Left kidney (tissue), 8 donors: ENCODE measurements at places on chromosomes 1 and 21. TPM values are rescaled to one million over a fixed set of nuclear protein-coding genes. Genes with fewer than 3 reads are reported as not detected.

DNA sequence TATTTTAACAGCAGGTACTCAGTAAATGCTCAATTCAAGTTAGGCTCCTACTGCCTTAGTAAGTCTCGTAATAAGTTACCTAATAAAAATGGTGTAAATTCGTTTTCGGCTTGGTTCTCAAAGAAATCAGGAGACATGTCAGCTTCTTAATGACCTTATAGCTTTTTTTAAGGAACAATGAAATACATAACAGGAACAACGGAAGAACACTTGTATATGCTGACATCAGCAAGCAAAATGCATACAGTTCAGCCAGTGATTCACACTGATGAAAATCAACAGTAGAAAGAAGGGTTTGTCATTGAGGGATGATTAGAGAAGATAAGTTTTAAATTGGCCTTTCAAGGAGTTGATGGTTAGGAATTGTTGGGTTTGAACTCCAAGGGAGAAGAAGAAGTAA is 13.3 kb downstream of the RPTN start:
- no peak for DNase-seq

GRCh38 chr1:2894381-2895041 is 93.0 kb upstream of the TTC34 start:
- DNase-seq: no peak

- no peak for DNase-seq
These were observed 29.3 kb downstream of the NIBAN1 start for GRCh38 chr1:184945029-184945428.

DNA sequence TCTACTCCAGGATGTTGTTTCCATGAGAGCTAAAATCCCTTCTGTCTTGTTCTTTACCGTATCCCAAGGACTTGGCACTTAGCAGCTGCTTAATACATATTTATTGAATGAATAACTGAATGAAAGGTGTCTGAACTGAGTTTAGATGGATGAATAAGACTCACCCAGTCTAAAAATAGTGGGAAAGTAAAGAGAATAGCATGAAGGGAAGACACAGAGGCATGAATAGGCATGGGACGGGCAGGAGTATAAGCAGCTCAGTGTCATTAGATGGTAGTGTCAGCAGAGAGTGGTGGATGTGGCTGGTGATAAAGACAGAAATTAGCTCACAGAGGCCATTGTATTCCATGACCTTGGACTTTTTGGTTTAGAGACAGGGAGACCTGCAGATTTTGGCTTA is 9.2 kb downstream of the IL12RB2 start:
- no peak for DNase-seq

- DNase-seq: no peak
These were observed 680 bp downstream of the MAGOH start for GRCh38 chr1:53237638-53238037.

GRCh38 chr1:227888404-227889046 is 59.2 kb downstream of the WNT9A start:
- DNase-seq: no peak

- no peak for DNase-seq
These were observed 9.8 kb downstream of the IFNGR2 start for GRCh38 chr21:33412832-33413519.

- no peak for DNase-seq
These were observed 30.5 kb upstream of the SARS1 start for GRCh38 chr1:109183058-109183738.

DNA sequence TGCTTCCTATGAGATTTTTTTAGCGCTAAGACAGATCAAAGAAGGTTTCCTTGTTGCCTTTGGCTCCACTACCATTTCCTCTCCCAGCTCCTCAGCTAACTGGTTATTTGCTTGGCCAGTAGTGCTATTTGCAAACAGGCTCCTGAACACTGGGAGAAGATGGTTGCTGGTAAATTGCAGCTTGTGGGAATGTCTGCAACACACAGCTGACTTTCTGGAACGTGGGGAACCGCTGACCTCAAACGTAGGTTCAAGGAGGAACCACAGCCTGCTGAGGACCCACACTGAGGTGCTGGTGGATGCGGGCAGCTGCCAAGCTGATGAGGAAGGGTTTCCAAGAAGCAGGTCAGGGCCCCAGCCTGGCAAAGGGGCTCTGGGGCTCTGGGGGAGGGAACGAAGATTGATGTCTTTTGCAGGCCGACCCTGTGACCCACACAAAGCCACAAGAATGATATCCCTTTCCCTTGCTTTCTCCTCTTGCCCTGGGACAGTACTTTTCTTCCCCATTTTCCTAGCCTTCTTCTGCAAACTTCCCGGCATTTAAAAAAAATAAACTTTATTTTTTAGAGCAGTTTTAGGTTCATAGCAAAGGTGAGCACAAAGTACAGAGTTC is 24.8 kb downstream of the GNG4 start:
- no peak for DNase-seq

DNA sequence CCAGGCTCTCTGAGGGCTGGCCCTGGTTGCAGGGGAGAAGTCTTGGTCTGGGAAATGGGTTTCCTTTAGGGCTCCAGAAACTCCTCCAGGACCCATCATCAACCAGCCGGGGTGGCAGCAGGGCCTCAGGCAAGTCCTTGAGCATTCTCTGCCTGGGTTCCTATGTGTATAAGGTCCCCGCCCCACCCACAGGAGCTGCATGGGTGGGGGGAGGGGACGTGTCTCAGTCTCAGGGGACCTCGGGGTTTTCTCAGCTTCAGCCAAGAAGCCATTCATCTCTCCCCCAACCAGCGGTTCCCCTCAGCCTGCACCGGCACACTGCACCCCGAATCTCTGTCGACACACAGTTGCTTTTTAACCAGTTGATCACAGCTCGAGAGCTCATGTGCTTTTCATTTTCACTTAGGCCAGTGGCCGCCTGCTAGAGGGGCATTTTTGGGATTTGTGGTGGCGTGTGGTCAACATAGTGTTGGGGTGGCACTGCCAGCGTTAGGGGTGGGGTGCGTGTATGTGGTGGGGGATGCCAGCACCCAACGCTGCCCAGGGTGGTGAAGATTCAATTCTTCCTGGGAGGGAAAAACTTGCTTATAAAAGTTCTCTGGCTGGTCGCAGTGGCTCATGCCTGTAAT is 6.5 kb downstream of the RUNX3 start:
- DNase-seq: no peak

GRCh38 chr1:200317236-200317635 is 92.6 kb downstream of the ZNF281 start:
- DNase-seq: no peak

GRCh38 chr1:172482044-172482443 is 38.2 kb upstream of the PIGC start:
- no peak for DNase-seq

- no peak for DNase-seq
These were observed 41.7 kb upstream of the SLC19A1 start for GRCh38 chr21:45583831-45584509.

- no peak for DNase-seq
These were observed 6.6 kb downstream of the UBR4 start for GRCh38 chr1:19203440-19203839.

GRCh38 chr1:54782588-54782987 is 18.3 kb upstream of the PARS2 start:
- no peak for DNase-seq

DNA sequence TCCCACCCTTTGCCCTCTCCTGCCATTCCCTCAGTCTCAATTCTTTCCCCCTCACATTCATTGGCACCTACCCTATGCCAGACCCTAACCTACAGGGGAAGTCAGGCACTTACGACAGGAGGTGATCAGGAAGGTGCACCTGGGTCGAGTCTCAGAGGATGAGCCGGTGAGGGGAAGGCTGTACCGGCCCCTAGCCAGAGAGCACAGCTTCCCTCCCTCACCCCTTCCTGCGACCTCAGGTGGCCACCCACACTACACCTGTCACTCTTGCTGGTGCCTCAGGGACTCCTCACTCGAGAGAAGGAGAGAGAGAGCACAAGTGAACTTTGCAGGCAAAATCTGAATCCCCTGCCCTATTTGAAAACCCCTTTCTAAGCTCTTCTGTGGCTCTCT is 1.7 kb upstream of the MYOM3 start:
- no peak for DNase-seq

- no peak for DNase-seq
These were observed 168.6 kb downstream of the HIVEP3 start for GRCh38 chr1:41749991-41750745.

GRCh38 chr21:39134288-39134810 is 48.9 kb downstream of the PSMG1 start:
- no peak for DNase-seq

DNA sequence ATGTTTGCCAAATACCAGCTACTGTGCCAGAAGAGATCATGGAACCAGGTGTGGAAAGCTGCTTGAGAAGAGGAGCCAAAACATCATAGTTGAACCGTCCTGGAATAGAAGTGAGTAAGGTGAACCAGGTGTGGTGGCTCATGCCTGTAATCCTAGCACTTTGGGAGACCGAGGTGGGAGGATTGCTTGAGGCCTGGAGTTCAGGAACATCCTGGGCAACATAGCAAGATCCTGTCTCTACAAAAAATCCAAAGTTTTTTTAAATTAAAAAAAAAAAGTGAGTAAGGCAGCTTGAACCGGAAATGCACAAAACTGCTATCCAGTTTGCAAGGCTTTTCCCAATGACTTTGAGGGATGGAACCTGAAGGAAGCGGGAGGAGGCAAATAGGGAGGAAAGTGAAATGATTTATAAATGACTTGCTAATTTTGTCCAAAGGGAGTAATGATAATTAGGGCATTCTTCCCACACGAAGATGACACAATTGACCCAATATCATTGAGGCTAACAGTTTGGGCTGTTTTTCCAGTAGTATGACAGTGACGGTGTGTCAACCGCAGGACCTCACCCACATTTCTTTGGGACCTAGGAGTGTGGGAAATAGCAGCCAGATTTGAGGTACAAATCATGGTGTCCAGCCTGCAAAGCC is 1.5 kb upstream of the CNN3 start:
- DNase-seq: no peak

DNA sequence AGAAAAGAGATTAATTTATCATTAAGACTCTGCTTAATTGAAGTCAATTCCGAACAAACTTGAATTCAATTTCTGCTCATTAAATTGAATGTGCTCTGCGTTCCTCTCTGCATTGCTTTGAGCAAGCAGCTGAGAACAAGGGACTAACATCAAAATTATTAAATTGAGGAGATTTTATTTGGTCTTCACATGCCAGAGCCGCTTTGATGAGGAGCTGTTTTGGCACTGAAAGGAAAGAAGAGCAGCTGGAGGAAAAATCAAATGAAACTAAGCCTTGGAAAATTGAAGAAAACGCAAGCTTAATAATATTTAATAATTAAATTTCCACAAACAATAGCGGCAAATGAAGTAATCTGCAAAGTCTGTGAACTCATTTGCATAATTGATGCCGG is 222.0 kb upstream of the PKN2 start:
- DNase-seq: no peak

- DNase-seq: no peak
These were observed 974 bp upstream of the FNBP1L start for GRCh38 chr1:93446837-93447451.

DNA sequence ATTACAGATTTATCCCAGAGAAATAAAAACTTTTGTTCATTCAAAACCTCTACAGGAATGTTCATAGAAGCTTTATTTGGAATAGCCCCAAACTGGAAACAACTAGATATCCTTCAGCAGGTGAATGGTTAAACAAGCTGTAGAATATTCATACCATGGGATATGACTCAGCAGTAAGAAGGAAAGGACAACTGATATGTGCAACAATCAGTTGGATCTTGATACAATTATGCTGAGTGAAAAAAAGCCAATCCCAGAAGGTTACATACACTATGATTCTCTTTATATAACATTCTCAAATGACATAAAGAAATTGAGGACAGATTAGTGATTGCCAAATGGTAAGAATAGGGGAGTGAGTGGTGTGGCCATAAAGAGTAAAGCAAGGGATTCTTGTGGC is 376.7 kb downstream of the S1PR1 start:
- DNase-seq: no peak

DNA sequence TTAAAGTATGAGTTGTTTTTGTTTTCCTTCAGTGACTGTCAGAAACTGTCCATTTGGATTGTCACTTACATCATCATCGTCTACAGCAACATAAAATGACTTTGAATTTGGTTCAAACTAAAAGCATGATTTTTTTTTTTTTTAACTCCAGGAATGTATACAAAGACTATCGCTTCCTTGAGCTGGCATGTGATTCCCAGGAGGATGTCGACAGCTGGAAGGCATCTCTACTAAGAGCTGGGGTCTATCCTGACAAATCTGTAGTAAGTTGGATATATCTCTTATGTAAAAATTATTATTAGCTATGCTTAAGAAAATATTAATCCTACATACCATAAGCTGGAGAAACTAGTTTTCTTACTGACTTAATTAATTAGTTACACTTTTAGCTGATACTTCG is 111.9 kb upstream of the C1orf105 start:
- no peak for DNase-seq

- no peak for DNase-seq
These were observed 1180.7 kb upstream of the B3GALT2 start for GRCh38 chr1:194367121-194367520.

DNA sequence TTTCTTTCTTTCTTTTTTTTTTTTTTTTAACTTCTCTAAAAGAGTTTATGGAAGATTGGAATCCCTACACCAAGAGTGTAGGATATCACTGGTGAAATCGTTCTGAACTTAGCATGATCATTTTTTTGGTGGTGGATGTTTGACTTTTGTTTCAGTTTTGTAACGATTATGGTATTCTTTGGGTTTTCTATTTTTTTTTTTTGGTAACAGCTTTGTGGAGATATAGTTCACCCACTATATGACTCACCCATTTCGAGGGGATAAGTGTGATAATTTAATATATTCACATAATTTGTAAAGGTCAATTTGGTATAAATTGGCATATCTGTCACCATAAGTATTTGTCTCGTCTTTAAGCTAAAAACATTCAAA is 29.2 kb downstream of the AGPAT3 start:
- DNase-seq: no peak

DNA sequence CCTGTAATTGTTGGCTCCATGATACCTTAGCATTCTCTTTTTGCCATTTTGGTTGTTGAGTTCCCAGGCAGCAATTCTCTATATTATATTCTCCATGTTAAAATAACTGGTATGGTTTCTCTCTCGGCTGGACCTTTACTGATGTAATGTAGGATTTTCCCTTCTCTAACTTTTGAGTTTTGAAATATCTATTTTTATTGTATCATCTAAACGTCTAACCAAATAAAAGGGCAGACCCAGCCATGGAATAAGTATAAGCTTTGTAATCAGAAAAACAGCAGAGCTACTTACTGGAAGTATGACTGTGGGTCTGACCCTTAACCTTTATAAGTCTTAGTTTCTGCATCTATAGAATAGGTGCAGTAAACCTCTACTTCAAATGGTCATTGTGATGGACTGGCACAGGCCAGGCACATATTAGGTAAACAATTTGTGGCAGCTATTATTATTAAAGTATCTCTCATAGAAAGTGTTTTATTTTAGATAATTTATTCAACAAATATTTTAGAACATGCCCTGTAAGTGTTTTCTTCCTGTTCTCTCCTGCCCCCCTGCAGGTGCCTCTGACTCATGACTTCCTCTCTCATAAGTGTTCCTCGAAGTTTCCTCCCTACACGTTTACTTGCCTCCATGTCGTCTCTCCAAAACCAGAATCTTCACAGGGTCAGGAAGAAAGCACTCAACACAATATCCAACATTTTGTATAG is 224.9 kb upstream of the FGGY start:
- DNase-seq: no peak

- DNase-seq: no peak
These were observed 38.6 kb upstream of the METTL18 start for GRCh38 chr1:169833179-169833901.

CNKSR1 gene
- 15.4 TPM for polyA plus RNA-seq

GREM2 gene
- 0.65 TPM for polyA plus RNA-seq

LAPTM5 gene
- 12.7 TPM for polyA plus RNA-seq

RHCE gene
- 0.83 TPM for polyA plus RNA-seq

ARHGEF16 gene
- polyA plus RNA-seq: 17.6 TPM

XCL2 gene
- not detected for polyA plus RNA-seq

FAM131C gene
- polyA plus RNA-seq: 1.3 TPM

OR6N1 gene
- not detected for polyA plus RNA-seq

DEPDC1 gene
- polyA plus RNA-seq: 22.3 TPM

OR2T33 gene
- polyA plus RNA-seq: not detected

S100A16 gene
- 87.2 TPM for polyA plus RNA-seq
